WTC11 (cell line): ENCODE measurements at places on chromosomes 2 and 18. TPM values are rescaled to one million over a fixed set of nuclear protein-coding genes. Genes with fewer than 3 reads are reported as not detected.

GRCh38 chr2:29059624-29060023 is 14.7 kb downstream of the PCARE start:
- H3K36me3 ChIP-seq, result no peaks in the 10 kb centered on the region
- peaks cover 10% of the 10 kb centered on the region for H3K4me1 ChIP-seq
- no peak for DNase-seq
- H3K27me3 ChIP-seq, result no peaks in the 10 kb centered on the region
- H3K4me3 ChIP-seq, result no peak overlapping the region

GRCh38 chr2:220663065-220663464 is 909.0 kb downstream of the EPHA4 start:
- H3K4me3 ChIP-seq, result no peak overlapping the region
- no peaks in the 10 kb centered on the region; the same call in 1 of the 2 replicates for H3K27me3 ChIP-seq
- H3K27ac ChIP-seq, result no peak overlapping the region

DNA sequence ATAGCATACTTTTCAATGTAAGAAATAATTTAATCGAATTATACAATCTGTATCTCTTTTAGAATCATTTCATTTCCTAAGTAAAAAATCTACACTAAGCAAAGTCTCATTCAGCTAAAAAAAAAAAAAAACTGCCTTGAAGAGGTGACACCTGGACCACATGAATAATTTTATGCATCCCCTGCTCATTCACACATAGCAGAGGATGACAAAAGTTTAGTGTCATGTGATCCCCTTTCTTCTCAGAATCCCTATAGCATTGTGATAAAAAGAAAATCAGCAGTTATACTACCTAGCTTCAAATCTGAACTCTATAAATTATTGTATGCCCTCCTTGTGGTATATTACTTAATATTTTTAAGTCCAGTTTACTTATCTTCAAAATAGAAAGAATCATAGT is 603.8 kb downstream of the ERBB4 start:
- no peak overlapping the region for H3K4me3 ChIP-seq
- no peaks in the 10 kb centered on the region for H3K36me3 ChIP-seq
- H3K27me3 ChIP-seq, result no peaks in the 10 kb centered on the region
- no peak for DNase-seq
- peaks cover 10% of the 10 kb centered on the region for H3K4me1 ChIP-seq
- H3K27ac ChIP-seq, result no peak overlapping the region

DNA sequence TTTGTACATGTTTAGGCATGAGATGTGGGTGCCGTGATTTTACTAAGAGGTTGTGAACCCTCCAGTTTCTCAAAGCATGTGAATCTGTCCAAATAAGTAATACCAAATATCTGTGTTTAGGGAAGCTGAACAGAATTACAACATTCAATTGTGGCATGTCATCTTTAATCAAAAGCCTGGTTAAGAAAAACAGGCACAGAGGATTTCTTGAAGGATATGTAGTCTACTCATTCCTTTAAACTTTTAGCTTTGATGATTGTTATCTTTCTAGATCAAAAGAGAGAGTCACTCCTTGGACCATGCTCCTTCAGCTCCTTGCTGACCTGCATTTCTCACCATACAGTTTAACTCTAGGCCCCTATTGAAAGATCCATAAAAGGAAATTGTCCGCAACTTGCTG is 296.8 kb downstream of the STK39 start:
- H3K36me3 ChIP-seq, result no peaks in the 10 kb centered on the region
- H3K4me1 ChIP-seq, result peaks cover 13% of the 10 kb centered on the region
- DNase-seq, result no peak

DNA sequence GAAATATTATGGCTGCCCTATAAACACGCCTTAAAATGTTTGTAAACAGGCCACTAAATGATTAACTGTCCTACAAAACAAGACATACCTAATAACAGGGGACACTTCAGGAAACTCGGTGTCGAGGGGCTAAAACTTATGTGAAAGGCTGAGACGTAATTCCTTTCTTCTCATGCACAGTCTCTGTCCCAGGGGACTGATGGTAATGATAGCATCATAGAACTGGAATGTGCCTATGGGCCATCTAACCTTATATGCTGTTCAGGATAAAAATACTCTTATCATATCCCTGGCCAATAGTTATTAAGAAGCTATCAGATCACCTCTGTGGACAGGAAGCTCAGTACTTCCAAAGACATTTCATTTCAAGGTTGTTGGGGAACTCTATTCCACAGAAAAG is 252.6 kb upstream of the RASGRP3 start:
- H3K4me3 ChIP-seq, result no peak overlapping the region
- DNase-seq, result no peak
- peaks cover 27% of the 10 kb centered on the region for H3K4me1 ChIP-seq
- no peak overlapping the region for H3K27ac ChIP-seq
- H3K27me3 ChIP-seq, result no peaks in the 10 kb centered on the region
- peaks cover 6% of the 10 kb centered on the region for H3K36me3 ChIP-seq

DNA sequence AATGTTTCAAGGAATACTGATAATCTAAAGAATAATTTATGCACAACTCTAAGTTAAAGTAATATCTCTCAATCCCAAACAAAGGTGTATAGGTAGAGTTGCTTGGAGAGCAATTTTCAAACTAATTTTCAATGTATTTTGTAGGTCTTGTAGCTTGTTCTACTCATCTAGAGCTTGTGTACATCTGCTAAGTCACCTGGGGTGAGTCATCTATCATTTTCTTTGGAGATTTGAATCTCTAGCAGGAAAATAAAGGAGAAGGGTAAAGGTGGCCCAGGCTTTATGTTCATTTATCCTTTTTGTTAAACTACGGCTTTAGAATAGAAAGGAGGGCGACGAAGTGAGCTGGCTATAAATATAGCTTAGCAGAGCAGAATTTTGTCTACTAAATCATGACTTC is 76.8 kb upstream of the THUMPD2 start:
- H3K27me3 ChIP-seq, result no peaks in the 10 kb centered on the region
- H3K36me3 ChIP-seq, result no peaks in the 10 kb centered on the region
- no peak for DNase-seq
- no peak overlapping the region for H3K27ac ChIP-seq

- H3K4me3 ChIP-seq, result no peak overlapping the region
- H3K36me3 ChIP-seq, result no peaks in the 10 kb centered on the region
- H3K4me1 ChIP-seq, result peaks cover 63% of the 10 kb centered on the region
- DNase-seq, result no peak
- H3K27me3 ChIP-seq, result peaks cover 30% of the 10 kb centered on the region
Measured at GRCh38 chr2:119429225-119429981, 2.3 kb upstream of the TMEM37 start.

DNA sequence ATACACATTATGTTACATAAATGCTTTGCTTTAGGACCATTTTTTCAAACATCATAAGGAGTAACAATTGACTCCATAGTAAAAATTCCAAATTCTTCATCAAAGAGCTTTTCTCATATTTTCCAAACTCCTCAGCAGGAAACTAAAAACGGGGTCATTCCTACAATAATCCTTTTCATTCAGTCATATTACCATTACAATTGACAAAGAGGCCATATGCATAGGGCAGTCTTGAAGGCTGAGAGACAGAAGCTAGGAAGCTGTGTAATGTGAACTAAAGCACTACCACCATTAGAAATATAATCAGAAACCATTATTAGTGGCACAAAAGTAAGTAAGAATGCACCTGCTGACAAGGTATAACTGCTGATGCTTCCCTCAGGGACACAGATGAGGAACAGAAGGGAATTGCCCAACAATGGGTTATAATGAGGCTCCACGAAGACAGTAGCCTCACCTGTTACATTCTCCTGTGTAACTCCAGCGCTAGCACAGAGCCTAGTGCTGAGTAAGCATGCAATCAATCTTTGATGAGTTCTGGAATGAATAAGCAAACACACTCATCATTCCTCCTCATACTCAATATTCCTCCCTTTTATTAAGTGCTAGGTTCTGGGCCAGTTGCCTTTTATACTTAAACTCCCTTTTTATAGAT is 942.3 kb downstream of the CPS1 start:
- H3K27me3 ChIP-seq, result peaks cover 6% of the 10 kb centered on the region; the same call in 1 of the 2 replicates
- no peaks in the 10 kb centered on the region for H3K36me3 ChIP-seq
- no peak overlapping the region for H3K4me3 ChIP-seq
- peaks cover 16% of the 10 kb centered on the region for H3K4me1 ChIP-seq
- no peak overlapping the region for H3K27ac ChIP-seq
- DNase-seq, result no peak

- H3K27me3 ChIP-seq, result peaks cover 4% of the 10 kb centered on the region; the same call in 1 of the 2 replicates
- no peak overlapping the region for H3K4me3 ChIP-seq
- no peak for DNase-seq
Measured at GRCh38 chr2:73104933-73105332, 7.8 kb downstream of the RAB11FIP5 start.

DNA sequence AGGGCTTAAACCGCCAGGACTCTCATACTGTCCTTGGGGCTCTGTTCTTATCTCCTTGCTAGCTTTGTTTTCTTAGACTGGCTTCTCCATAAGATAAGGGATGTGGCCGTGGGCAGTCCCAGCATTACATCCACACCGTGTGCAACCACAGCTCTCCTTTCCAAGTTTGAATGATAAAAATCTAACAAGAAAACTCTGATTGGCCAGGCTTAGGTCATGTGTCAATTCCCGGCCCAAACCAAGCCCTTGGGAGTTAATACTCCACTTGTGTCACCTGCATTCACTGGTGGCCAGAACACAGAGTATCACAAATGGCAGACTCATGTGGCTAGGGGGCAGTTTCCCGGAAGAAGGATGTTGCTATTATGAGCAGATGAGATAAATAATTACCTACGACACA is 43.2 kb upstream of the KDM3A start:
- no peaks in the 10 kb centered on the region; the same call in 1 of the 2 replicates for H3K4me1 ChIP-seq
- H3K27ac ChIP-seq, result no peak overlapping the region
- H3K27me3 ChIP-seq, result no peaks in the 10 kb centered on the region; the same call in 1 of the 2 replicates
- no peaks in the 10 kb centered on the region for H3K36me3 ChIP-seq
- no peak for DNase-seq

DNA sequence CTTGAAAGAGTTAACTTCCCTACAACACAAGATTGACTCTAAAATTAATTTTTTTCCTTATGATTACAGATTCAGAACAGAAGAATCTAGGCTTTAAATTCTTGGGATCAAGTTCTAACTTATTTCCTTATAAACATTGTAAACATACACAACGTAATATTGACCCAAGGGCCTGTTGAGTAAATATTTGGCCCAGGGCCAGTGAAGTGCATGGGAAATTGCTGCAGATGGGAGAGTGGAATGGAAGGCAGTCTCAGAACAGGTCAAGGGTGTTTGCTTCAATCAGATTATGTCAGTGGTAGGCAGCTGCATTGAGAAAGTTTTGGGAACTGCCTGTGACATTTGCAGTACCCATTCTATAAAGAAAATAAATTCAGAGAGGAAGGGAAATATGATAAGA is 137.6 kb downstream of the MYO1B start:
- DNase-seq, result no peak
- no peak overlapping the region; the same call in 1 of the 2 replicates for H3K27ac ChIP-seq
- no peak overlapping the region for H3K4me3 ChIP-seq
- no peaks in the 10 kb centered on the region for H3K27me3 ChIP-seq

DNA sequence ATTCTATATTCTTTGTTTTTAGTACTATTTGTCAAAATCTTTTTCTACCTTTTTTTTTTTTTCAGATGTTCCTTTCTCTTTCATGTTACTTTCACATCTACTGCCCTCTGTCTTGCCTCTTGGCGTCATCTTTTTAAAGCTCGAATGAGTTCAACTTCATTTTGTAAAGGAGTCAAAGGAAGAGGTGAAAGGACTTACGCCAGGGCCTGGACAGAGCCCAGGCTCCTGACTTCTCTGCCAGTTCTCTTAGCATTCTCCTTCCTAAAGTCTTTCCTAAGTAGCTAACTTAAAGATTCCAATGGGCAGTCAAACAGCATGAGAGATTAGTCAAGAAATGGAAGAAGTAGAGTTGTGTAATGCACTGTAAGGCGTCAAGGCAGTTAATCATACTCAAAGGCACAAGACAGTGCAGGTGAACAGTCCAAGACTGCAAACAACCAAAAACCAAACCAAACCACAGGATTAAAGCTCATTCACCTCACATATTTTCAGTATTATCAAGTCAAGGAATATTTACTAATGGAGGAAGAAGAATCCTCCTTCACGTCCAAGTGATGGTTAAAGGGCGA is 301.7 kb downstream of the TCF4 start:
- DNase-seq, result no peak
- no peaks in the 10 kb centered on the region for H3K36me3 ChIP-seq
- H3K4me3 ChIP-seq, result no peak overlapping the region
- H3K4me1 ChIP-seq, result peaks cover 31% of the 10 kb centered on the region

GRCh38 chr2:110153416-110153815 is 37.8 kb upstream of the MALL start:
- no peak overlapping the region for H3K27ac ChIP-seq
- no peaks in the 10 kb centered on the region for H3K4me1 ChIP-seq
- peaks cover 7% of the 10 kb centered on the region for H3K27me3 ChIP-seq
- peaks cover 35% of the 10 kb centered on the region for H3K36me3 ChIP-seq
- DNase-seq, result no peak
- H3K4me3 ChIP-seq, result no peak overlapping the region

DNA sequence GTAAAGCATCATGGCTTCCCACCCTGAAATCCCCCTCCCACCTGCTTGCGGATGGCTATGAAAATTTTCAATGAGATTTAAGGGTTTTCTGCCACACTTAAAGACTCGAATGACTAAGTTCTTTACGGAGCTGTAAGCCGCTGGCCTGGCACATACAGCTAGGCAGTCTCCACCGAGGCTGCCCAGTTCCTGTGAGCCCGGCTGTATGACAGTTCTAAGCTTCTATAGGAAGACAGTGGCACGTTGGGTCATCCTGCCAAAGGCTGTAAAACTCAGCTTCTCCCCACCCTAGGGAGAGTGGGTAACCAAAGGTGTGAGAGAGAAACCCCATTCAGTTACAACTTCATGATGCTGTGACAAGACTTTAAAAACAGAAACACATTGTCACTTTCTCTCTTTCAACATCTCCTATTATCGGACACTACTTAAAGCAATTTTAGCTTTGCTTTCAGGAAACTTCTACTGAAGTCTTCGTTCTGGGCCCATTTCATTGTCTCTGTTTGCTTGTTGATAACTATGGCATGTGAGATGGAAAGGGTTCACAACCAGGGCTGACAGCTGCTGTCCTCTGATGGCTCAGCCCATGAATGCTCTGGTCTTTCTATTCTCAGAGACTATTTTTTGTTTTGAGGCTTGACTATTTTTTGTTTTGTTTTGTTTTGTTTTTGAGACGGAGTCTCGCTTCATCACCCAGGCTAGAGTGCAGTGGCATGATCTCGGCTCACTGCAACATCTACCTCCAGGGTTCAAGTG is 7.1 kb downstream of the CASP8 start:
- no peak overlapping the region for H3K4me3 ChIP-seq
- H3K27me3 ChIP-seq, result no peaks in the 10 kb centered on the region
- no peaks in the 10 kb centered on the region for H3K36me3 ChIP-seq

The IL36B gene
- total RNA-seq, result not detected in 3 replicates

The PROC gene
- 0.30 to 0.59 TPM (median 0.39 TPM) in 3 replicates for total RNA-seq

The SFTPB gene
- total RNA-seq, result 7.6 to 10.7 TPM (median 9.0 TPM) in 3 replicates

The SETBP1 gene
- total RNA-seq, result 5.9 to 9.6 TPM (median 6.3 TPM) in 3 replicates

The C2orf78 gene
- total RNA-seq, result 0.21 to 0.39 TPM (median 0.37 TPM) in 3 replicates

The RASGRP3 gene
- total RNA-seq, result 0.11 to 0.23 TPM (median 0.14 TPM) in 3 replicates
